GM12892 (cell line): ENCODE measurements at places on chromosomes 2 and 18.

DNA sequence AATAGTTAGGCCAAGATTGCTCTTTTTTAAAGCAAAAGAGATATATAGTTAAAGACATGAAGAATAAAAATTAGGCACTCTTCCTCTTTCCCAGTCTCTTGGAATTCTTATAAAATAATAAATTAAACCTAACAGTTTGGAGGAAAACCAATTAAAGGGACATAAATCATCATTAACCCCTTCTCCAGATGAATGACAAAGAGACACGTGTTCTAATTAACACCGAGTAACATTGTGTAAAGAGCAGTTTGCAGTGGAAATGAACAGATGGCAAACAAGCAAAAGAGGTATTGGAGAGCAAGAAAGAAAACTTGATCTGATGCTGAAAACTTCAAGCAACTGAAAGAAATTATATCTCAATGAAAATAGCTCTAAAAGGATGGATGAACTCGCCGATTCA lies 48.4 kb downstream of the BCL2 start:
- DNase-seq: no peak

- no peak for DNase-seq
Observed at GRCh38 chr18:77442393-77442792, 192.7 kb downstream of the GALR1 start.

GRCh38 chr2:241363426-241363825 lies 7.3 kb downstream of the FARP2 start:
- DNase-seq: no peak

GRCh38 chr2:228675646-228676045 lies 494.2 kb upstream of the SPHKAP start:
- no peak for DNase-seq

DNA sequence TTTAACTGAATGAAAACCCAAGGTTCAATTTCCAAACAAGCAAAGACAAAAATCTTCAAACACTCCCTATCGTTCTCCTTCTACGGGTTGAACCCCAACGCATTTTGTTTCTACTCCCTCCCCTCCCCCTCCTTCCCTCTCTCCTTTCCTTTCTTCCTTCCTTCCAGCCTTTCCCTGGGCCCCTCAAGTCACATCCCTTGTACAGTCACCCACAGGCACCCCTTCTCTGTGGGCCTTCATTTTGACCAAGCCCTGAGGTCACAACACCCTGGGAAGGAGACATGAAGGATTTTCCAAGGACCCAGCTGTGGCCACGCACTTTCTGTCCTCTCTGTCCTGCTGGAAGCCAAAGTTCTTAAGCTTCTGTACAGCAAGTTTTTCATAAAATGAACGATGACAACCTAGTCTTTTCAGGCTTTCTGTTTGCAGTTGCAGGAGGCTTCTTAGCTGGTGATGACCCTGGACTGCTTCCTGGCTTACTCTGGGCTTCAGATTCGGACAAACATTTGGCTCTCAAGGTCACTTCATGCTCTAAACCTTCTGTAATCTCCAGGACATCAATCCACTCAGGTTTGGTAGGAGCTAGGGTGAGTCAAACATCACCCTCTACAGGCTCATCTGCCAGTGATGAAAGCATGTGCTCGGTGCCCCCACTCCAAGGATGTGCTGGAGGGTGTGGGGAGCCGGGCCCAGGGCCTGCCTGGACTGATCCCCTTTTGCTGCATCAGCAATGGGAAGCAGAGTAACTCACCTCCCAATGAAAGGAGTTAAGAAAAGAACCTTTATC lies 25.5 kb downstream of the TMEM247 start:
- no peak for DNase-seq

- DNase-seq: no peak
Observed at GRCh38 chr18:9810994-9811705, 74.6 kb upstream of the TXNDC2 start.

DNA sequence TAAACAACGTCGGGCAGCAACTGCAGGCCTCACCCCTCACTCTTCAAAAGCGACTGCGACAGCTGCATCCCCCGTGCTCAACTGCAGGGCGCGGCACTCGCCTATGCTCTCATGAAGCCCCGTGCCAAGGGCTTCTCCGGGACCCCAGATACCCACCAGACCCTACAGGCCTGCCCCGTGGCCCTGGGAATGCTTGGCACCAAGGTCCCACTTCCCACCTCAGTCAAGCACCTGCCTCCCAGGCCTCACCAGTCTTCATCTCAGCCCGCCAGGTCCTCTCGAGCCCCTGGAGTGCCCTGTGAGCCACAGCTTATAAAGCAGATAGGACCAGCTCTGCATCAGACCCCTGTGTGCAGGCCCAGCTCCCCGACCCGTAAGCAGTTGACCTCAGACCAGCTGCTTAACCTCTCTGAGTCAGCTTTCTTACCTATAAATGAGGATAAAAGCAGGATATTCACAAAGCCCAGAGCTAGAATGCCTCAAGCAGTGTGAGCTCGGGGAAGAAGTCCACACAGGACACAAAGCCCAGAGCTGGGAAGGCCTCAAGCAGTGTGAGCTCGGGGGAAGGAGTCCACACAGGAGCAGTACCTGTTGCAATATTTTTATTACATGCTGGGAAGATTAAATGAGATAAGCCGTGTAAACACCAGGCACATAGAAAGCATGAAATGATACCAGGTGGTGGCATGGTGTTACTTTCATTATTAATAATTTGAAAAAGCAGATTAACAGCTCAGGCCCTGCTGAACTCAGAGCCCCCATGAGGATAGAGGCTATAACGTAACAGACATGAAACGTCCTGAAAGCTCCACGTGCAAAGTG lies 96.9 kb downstream of the HDAC4 start:
- DNase-seq: no peak

DNA sequence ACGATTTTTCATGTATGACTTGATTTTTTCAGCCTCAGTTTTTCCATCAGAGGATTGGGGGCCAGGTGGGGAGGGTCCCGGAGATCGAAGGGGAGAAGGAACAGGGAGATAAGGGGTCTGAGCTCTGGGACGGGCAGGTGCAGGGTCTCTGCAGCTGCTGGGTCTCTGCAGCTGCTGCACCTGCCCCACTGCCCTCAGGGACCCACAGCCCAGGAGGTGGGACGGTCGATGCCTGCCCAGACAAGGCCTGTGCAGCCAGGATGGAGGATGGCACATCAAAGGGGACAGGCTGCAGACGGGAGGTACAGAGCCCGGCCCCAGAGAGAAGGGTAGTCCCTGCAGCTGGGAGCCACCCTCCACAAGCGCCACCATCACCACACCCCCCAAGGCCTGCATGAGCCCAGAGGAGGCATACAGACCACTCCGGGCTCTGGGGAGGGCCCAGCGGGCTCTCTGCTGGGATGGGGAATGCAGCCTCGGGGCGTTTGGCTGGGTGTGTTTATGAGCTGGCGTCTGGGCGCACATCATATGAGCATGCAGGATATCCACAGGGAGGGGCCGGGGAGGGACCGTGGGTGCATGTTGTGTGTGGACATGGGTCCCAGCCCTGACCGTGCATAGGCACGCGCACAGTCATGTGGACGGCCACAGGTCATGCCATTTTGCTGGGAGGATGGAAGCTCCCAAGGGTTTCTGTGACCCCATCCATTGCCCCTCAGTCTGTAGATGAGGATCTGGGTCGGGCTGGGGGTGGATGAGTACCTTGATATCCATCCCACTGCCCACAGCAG lies 34.9 kb upstream of the GPC1 start:
- no peak for DNase-seq

- no peak for DNase-seq
Observed at GRCh38 chr2:175251425-175252041, 70.0 kb upstream of the ATP5MC3 start.

DNA sequence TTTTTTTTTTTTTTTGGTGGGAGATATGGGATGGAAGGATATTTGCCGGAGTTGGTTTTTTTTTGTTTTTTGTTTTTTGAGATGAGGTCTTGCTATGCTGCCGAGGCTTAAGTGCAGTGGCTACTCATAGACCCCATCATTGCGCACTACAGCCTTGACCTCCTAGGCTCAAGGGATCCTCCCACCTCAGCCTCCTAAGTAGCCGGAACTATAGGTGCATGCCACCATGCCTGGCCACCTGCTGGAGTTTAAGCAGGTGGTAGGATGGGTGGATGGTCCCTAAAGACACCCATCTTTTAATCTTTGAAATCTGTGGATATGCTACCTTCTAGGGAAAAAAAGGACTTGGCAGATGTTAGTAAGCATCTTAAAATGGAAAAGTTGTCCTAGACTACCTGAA lies 169.8 kb downstream of the TGIF1 start:
- DNase-seq: no peak

GRCh38 chr18:31731628-31732027 lies 29.1 kb downstream of the SLC25A52 start:
- DNase-seq: no peak

DNA sequence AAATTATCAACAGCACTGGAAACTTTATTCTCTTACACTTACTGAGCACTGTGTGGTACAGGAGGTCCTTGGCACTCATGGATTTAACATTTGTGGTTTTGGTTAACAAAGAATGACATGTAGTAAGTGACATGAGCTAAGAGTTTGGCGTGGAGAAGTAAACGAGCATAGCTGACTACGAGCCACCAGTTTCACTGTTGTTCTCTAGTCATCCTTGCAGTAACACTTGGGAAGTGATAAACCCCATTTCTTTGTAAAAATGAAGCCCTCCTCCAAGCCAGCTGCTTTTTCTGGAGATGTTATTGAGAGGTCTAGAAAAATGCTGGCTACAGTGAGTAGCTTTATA lies 32.7 kb downstream of the QPCT start:
- DNase-seq: no peak

DNA sequence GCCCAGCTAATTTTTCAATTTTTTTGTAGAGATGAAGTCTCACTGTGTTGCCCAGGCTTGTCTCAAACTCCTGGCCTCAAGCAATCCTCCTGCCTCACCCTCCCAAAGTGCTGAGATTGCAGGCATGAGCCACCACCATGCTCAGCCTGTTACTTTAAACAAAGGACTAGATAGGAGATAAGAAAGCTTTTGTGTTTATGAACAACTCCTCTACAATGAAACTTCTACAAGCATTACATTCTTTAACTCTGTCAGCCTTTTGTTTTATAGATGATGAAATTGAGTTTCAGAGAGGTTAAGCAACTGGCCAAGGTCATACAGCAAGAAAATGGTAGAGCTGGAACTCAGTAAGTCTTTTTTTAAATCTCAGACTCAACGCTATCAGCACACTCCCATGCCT lies 22.7 kb downstream of the ALPK2 start:
- no peak for DNase-seq

DNA sequence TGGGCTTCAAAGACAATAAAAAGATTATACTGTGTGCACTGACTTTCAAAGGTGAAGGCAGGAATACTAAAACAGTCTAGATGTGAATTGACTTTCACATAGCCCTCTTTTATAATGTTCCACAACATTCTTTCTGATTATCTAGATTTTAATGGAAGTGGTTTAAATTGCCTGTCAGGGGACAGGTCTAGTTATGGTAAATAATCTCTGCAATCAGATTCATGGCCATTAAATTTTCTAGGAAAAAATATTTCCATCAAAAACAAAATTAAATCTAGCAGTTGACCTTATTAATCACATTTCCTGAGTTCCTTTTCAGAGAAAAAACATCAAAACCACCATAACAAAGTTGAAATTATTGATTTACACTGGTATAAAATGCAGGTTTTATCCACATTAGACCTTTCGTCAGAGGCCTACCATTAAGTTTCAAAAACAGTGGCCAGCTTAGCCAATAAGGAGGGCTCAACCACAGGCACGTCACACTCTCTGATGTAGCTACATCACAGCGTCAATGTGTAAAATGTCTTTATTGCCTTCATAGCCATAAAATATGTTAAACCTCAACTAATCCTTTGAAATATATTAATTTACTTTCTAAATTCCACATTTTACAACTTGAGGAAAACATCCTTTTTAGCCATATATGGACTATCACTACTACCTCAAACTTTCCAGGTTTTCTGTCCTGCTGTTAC lies 79.4 kb downstream of the NOL10 start:
- DNase-seq: no peak

DNA sequence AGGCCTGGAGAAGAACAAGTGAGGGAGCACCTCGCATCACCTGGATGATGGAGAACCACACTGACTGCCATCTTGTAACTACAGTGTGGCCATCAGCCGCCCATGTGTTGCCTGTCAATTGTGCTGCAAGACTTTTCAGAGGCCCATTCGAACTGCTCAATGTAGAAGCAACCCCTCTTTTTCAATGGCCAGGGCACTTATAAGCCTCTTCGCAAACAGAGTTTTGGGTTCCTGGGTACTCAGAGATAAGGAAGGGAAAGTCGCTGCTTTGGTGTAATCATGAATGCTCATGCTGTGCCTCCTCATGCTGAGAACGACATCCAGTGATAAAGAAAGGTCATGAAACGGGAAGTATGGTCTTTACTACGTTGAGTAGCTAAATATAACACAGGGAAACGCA lies 143.9 kb upstream of the SLC39A10 start:
- DNase-seq: no peak

GRCh38 chr2:6343076-6343475 lies 522.6 kb downstream of the CMPK2 start:
- DNase-seq: no peak

- no peak for DNase-seq
Observed at GRCh38 chr2:233058717-233059546, 1.2 kb upstream of the INPP5D start.

DNA sequence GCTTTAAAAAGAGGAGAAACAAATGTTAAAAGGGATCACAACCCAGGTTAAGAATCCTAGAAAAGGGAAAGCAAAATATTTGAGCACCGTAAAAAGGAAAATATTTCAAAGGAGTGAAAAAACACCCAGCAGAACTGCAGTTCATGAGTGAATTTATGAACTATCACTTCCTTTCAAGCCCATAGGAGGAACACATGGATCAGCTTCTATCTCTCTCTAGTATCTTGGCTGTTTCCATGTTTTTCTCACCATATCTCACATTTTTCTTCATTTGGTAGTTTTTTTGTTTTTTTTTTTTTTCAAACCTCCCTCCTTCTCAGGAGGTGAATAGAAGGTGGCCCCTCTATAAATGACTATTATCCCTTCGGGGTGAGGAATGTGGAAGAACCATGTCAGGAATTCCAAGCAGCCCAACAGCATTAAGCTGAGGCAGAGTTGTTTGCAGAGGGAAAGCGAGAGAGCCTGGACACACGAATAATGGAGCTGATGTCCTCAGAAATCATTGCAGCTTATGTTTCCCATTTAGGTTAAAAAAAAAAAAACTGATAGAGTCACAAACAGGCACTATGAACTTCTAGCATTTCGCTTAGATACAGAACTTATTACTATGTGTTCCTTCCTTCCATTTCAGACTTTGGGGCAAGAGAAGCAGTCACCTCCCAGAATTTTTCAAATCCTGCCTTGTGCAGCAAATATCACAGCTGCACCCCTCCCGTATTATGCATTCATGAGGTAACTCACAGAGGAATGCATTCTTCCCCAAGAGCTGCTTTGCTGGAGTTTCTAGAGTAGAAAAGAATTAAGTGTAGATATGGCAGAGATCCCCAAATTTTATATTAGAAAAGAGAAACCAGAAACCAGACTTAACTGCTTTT lies 315.6 kb downstream of the IRS1 start:
- DNase-seq: no peak

GRCh38 chr2:96204836-96205624 lies 3.6 kb downstream of the STARD7 start:
- DNase-seq: no peak

DNA sequence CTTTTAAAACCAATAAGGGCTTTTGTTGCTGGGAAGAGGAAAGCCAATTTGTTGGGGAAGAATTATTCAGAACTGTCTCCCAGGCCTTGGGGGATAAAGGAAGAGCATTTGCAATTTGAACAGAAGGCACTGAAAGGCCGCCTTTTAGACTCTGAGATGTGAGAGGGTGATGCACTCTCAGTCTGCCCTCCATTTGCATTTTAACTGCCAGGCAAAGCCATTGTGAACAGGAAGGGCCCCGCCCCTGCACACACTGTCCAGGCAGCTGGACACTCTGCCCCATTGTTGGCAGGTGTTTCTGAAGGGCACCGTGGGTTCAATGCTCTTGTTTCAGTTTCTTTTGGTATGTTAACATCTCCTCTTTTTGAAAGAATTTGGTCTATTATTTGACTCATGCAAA lies 169.5 kb upstream of the COPS8 start:
- DNase-seq: no peak
